NCI-H748 treated with DMSO at 0.1 percent for 48 hours (cell line): ENCODE measurements at places on chromosomes 2 and 18.

DNA sequence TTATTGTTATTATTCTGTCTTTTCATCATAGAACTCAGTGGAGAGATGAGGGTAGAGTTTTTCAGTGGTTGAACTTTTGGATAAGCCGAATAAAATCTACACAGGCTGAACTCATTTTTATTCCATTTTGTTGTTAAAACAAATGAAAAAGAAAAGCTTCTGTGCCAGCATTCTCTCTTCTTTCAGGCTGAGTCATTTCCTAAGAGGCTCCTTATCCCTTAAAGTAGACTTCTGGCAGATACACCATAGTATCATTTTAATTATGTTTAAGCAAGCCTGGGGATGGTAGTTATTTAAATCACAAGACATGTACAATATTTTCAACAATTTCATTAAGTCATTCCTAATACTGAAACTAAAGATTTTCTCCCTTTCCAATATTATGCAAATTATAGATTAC is 1364.0 kb upstream of the NRXN1 start:
- DNase-seq, result no peak

GRCh38 chr2:223026357-223027110 is 25.5 kb upstream of the KCNE4 start:
- DNase-seq, result peak; percentile 94

DNA sequence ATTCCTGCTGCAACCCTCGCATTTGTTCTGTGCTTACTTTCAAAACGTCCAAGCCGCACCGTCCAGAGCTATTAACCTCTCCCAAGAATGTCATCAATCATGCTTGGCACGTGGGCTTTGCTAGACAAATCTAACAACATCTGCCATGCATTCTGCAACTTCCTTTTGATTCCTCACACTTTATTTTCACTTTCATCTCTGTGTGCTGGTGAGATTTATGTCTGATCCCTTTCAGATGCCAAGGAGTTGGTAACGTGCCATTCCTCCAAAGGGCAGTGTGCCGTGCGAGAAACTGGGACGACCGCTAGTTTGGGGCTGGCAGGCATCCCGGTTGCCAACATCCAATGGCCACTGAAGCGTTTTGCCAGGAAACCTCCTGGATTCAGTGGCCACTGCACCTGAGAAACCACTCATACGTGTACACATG is 230.0 kb upstream of the PARD3B start:
- no peak for DNase-seq

DNA sequence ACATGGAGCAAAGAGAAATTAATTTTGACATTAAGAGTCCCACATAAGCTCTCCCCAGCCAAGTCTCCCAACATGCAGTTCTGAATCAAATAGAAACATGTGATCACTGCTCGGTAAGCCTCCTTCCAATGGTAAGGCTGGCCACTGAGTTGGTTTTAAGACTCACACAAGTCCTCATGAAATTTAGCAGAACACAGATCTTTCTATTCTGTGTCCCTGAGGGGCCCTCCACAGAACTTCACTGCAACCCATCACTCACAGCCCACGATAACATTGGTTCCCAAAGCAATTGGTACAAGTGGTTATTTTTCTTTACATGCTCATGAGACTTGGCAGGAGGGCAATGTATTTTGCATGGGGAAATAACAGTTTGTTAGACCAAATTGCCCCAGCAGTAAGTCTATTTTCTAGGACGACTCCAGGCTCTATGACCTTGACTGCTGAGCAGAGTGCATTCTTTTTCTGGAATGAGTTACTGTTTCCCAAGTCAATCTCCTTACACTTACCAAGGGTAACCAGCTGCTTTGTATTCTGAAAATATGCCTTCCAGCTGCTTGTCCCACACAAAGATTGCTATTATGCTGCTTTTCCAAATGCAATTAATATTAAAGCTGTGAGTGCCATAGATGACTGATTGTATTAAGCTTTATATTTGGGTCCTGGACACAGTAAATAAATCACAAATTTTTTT is 142.3 kb upstream of the TANK start:
- no peak for DNase-seq

DNA sequence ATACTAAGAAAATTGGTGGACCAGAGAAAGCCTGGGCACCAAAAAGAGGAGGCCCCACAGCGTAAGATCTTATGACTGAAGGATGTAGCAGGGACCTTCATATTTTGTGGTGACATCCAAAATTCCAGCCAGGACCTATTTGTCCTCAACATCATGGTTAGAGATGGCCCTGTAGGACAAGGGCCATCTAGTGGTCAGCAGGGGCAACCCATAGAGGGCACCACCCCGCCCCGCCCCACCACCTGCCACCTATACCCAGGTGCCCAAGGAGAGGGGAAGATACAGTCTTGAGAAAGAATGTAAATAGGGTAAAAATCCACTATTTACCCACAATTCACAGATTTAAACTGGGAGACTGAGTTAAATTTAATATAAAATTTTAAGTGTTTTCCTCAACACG is 59.6 kb upstream of the TMEM163 start:
- no peak for DNase-seq

DNA sequence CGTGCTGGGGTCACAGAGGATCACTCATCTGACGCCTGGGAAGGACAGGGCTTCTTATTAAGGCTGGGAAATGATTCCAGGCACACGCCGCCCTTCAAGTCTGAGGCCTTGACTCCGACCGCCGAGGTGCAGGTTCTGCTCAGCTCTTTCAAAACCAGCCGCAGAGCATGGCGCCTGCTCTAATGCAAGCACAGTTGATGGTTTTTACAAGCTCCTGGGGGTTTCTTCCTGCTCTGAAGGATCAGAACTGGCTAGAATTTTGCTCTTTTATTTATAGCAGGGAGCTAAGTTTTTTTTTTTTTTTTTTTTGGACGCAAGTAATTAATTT is 32.0 kb downstream of the CDCA7 start:
- no peak for DNase-seq

- no peak for DNase-seq
Observed at GRCh38 chr2:140491876-140492275, 1638.9 kb downstream of the LRP1B start.

DNA sequence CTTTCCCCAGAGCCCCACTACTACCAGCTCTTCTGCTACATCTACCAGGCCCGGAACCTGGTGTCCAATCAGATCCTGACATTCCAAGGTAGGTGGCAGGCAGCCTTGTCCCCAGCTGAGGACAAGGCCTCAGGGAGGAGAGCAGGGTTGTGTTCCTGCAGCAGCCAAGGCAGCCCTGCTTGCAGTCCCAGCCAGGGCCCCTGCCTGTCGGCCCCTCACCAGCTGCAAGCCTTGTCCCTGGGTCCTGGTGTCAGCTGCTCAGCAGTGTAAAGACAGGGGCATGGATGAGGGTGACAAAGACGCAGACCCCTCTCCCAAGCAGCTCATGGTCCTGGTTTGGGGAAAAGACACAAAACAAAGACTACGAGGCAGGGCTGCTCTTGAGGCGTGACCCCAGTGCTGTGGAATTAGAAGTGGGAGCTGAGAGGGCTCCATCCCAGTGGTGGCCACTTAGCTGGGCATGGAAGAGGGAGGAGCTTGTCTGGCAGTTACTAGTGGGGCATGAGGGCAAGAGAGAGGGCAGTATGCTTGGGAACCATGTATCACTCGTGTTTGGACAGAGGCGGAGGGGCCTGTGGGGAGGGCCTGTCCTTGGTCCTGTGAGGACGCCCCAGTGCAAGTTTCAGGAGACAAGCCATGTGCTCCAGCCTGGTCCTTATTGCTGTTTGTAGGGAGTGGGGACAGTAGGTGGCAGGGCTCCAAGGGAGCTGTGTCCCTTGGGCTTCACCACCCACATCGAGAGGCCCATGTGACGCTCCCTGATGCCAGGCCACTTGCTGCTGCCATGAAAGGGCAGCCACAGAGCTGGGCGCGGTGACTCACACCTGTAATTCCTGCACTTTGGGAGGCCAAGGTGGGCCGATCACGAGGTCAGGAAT is 47.5 kb downstream of the LMAN2L start:
- DNase-seq, result no peak

DNA sequence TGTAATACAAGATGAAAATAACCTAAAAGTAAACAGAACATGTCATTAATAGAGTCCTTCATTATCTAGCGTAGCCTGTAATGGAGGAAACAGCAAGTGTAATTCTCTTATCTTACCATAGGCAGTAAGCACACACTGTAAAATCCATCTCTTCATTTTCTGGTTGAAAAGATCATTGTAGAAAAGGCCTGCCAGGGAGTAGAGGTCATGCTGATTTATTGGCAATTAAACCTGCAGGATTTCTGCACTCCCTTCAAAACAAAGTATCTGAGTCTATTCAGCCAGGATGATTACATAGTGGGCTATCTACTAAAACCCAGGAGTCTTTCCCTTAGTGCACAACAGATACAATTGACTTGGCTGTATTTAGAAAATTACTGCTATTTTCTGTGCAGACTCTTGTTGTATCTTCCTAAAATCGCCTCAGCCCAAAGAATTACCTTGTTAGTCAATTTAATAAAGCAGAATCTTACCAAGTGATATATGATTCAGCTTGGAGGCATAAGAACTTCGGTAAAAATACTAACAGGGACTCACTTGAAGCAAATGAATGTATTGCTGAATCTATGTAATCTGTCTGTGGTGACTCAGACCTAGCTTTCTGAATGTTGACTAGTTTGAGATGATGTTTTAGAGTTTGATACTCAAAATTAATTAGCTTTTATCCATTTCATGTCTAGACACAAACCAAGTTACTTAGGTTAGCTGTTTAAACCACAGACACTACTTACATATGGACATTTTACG is 250.4 kb upstream of the STON1 start:
- DNase-seq, result peak; percentile 88

DNA sequence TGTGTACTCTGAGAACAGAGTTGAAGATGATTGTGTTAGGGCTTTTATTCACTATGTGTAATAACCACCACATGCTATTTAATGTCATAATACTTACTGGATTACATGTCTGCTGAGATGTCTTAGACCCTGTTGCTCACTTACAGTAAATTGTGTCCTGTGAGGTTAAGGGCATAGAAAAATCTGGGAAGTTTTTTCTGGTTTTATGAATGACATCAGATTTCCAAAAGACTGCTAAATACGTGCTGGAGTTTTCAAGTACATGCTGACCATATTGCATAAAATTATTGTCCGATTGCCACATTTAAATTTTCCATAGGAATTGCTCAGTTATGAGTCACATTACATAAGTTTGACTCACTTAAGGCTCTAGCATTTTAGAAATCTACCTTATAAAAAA is 96.7 kb upstream of the COL5A2 start:
- no peak for DNase-seq

- DNase-seq, result peak; percentile 78
Observed at GRCh38 chr2:37617119-37617892, 54.1 kb downstream of the CDC42EP3 start.

GRCh38 chr18:27184115-27185024 is 738 bp downstream of the CHST9 start:
- peak; percentile 39 for DNase-seq

DNA sequence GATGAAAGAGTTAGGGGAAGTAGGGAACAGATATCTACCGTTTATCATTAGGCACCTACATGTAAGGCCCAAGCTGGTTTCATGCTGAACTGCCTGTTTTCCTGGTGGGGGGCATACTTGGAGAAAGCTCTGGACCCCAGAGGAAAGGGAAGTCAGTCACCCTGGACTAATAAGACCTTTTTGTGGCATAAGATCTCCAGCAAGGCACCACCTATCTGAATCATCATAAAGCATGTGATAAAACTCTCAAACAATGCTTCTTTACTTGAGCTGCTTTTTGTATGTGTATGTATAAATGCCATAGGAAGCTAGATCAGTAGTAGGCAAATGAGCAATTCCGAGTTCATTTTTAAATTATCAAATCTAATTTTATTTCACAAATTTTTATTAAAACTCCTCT is 104.8 kb downstream of the TANC1 start:
- DNase-seq, result no peak

DNA sequence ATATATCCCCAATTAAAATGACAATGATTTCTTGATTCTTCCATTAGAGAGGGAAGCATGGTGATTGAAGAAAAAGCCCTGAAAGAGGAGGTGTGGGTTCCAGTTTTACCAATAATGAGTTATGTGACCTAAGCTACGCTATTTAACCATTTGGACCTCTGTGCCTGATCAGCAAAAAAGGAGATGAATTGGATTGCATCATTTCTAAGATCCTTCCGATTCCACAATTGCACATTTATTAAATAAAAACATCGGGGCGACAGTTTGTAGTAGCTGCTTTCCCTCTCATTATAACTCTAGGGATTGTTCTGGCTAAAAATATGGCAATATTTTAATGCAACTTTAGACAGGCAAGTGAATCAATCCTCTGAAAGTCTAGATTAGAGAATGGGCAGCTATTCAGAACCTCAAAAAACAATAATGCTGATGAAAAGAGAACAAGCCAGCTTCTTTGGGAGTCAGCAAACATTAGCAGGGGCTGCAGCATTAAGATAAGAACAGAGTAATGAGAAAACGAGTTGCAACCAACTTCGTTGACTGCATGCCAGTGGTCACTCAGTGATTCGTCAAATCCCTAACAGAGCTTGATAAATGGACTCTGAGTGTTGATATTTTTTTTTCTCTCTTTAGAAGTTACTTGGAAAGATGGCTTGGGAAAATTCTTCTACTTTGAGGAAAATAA is 301.2 kb downstream of the AGPS start:
- no peak for DNase-seq

DNA sequence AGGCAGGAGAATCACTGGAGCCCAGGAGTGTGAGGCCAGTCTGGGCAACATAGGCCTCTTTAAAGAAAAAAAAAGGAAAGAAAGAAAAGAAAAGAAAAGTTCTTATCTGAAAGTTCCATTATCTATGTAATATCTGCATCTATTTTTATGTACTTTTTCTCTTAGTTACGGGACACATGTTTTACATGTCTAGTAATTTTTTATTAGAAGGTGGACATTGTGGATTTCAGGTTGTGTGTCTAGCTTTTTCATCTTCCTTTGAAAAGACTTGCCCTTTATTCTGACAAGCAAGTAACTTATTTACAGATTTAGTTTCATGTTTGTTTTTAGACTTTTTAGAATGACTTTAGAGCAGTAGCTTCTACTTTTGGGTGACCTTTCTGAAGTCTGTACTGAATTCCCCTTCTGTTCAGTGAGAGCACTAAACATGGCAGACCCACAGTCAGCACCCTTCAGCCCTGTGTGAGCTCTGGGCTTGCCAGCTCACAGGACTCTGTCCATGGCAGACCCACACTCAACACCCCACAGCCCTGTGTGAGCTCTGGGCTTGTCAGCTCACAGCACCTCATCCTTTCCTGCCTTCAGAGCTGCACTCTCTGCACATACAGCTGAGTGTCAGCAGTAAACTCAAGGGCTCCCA is 17.5 kb downstream of the TRAPPC12 start:
- no peak for DNase-seq

GRCh38 chr2:141925511-141925910 is 205.3 kb downstream of the LRP1B start:
- DNase-seq, result no peak
